Stimulated activated CD8-positive, alpha-beta memory T cell treated with anti-CD3 and anti-CD28 coated beads, Interleukin-2, amount 100 ng/mL, for 1 hour (primary cell): ENCODE measurements at places on chromosomes 7 and 10.
A peak's percentile ranks its signal among the peaks of the same experiment; 100 is the strongest.

GRCh38 chr7:497346-497745 lies 22.3 kb downstream of the PDGFA start:
- DNase-seq = no peak

- no peak for DNase-seq
Measured at GRCh38 chr10:93435621-93436397, 46.3 kb downstream of the MYOF start.

- no peak for DNase-seq
Measured at GRCh38 chr7:49822856-49823255, 49.4 kb downstream of the VWC2 start.

- DNase-seq = no peak
Measured at GRCh38 chr7:133518718-133519117, 265.8 kb downstream of the EXOC4 start.

DNA sequence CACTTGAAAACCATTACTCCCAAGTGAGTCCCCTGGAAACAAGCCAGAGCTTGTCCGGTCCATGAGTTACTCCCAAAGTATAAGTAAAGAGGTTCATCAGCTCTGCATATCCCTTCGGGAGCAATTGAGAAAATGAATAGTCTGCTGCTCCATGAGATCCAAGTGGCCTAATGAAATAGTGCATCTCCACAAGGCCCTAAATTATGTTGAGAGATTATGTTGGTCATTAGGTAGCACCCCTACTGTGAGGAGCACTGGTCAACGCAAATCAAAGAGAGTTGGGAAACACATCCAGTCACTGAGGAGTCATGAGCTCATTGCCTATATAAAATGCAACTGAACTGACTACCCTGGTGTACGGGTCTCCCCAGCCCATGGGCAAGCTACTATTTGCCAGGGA lies 205.5 kb upstream of the AOAH start:
- no peak for DNase-seq

GRCh38 chr7:13327669-13328068 lies 640.2 kb downstream of the ARL4A start:
- no peak for DNase-seq

DNA sequence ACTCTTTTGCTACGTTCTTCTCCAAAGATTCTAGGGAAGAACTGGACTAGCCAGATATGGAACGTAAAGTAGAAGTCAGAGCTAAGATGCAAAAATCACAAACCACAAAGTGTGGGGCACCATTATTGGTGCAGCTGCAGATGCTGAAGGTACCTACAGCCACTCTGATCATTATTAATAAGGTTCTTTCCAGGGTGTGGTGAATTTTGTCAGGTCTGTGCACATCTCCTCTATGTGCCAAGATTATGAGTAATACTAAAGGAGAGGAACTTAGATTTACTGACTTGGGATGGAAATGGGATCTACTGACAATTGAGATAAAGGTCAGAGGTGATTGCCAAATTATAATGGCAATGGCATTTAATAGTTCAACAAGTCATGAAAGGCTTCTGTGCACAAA lies 148.2 kb downstream of the RAPGEF5 start:
- DNase-seq = no peak

DNA sequence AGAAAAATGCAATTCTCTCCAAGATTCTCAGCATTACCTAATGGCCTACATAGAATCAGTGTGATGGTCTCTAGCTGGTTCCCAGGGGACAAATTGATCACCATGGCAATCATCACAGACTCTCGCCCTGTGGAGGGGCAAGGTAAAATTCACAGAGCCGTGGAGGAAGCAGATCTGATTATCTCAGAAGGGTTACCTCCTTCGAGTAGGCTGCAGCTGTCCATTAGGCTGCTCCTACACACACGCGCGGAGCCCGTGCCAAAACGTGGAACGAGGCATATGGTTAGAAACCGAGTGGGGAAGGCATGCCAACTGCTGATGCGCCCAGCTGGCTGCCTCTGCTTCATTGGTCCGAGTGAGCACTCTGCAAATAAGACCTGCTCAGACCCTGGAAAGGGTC lies 52.8 kb upstream of the PTER start:
- DNase-seq = no peak

GRCh38 chr10:97723001-97723400 lies 9.5 kb downstream of the MARVELD1 start:
- no peak for DNase-seq

GRCh38 chr10:60537697-60538096 lies 148.0 kb upstream of the ANK3 start:
- DNase-seq = no peak

GRCh38 chr7:14762561-14762960 lies 140.0 kb downstream of the DGKB start:
- no peak for DNase-seq

GRCh38 chr10:91000985-91001384 lies 80.1 kb upstream of the ANKRD1 start:
- DNase-seq = no peak

GRCh38 chr10:58820861-58821751 lies 308.4 kb downstream of the BICC1 start:
- DNase-seq = no peak

GRCh38 chr10:125060026-125060425 lies 100.3 kb downstream of the CTBP2 start:
- no peak for DNase-seq

DNA sequence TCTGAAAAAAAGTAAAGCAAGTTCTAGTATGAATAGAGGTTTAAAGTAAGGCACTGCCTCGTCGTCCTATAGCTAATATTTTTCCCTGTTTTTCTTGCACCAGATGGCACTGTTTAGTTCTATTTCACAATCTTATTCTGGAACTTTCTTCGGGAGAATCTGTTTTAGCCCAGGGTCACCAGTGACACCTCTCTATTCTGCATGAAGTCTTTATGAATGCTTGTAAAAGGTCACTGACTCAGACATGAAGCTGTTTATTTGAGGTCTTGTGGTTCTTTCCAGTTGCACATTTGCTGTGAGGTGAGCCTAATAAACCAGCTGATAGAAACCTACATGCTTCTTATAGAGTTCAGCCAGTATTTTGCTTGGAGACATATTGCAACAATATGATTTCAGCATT lies 444.3 kb downstream of the AUTS2 start:
- no peak for DNase-seq

GRCh38 chr7:123131140-123131539 lies 68.6 kb downstream of the SLC13A1 start:
- DNase-seq = no peak

DNA sequence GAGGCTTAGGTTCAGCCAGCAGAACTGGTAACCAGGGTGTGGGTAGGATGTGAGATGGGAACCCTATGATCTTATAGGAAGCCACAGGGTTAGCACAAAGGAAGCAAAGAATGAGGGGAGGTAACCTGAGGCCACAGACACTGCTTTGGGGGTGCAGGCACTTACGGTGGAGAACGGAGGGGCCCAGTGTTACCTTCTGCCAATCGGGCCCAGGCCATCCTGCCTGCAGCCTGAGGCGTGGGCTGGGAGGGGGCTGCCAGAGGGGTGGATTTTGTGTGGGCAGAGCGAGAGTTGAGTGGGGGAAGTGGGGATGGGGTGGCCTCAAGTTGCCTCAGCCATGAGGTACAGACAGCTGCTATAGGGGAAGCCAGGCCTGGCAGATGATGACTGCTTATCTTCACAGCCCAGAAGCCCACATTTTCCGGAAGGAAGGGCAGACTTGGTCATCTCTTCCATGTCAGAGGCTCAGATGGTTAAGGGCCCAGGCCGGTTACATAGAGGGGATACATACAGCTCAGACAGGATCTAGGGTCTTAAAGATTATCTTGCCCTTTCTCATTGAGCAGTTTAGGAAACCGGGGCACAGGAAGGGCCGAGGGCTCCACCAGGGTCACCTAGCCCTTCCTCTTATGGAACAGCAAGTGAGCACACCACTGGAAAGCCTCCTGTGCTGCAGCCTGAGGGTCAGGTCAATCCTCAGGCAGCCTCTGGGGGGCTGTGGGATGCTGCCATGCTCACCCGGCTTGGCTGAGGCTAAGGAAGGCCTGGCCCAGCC lies 24.4 kb upstream of the VSIR start:
- no peak for DNase-seq

DNA sequence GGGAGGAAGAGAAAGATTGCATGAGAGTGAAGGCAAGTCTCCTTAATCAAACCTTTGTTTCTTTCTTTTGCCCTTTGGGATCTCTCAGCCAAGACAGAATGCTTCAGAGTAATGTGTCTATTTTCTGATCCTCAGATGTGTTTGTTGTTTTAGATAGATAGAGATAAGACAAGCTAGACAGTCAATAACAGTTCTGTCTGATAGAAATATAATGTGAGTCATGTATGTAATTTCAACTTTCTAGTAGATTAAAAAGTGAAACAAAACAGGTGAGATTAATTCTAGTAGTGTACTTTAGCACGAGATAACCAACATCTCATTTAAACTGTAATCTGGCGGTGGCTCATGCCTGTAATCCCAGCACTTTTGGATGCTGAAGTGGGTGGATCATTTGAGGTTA lies 159.2 kb downstream of the GATA3 start:
- DNase-seq = no peak

- peak; percentile 25 for DNase-seq
Measured at GRCh38 chr10:71212318-71213126, at the start of gene UNC5B. UNC5B (plus strand) TSS chr10:71212570; CDS start chr10:71212986, 416 bp downstream.

GRCh38 chr7:157944734-157945291 lies 608.0 kb downstream of the DNAJB6 start:
- DNase-seq = no peak

GRCh38 chr10:34489973-34490745 lies 324.9 kb downstream of the PARD3 start:
- no peak for DNase-seq

GRCh38 chr7:12370249-12370648 lies 33.4 kb downstream of the VWDE start:
- no peak for DNase-seq

- DNase-seq = no peak
Measured at GRCh38 chr10:132057191-132057681, 8.5 kb upstream of the JAKMIP3 start.

DNA sequence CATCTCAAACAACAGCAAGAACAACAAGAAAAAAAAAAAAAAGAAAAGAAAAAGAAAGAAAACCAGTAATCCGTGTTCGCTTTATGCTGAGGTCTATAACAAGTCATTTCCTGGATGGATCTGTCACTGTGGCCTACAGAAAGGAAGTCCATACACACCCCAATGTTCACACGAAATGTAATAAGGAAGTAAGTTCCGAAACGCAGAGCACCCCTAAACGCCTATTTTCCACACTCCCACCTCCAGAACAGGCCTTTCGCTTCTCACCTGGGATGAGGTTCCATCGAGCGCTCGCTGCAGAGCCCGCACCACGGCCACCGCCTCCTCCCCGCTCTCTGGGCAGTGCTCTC lies 735 bp downstream of the ZNF394 start:
- no peak for DNase-seq

GRCh38 chr10:32318476-32318896 lies 28.5 kb downstream of the EPC1 start:
- DNase-seq = no peak

GRCh38 chr7:30894866-30895605 lies 16.6 kb upstream of the AQP1 start:
- DNase-seq = no peak

DNA sequence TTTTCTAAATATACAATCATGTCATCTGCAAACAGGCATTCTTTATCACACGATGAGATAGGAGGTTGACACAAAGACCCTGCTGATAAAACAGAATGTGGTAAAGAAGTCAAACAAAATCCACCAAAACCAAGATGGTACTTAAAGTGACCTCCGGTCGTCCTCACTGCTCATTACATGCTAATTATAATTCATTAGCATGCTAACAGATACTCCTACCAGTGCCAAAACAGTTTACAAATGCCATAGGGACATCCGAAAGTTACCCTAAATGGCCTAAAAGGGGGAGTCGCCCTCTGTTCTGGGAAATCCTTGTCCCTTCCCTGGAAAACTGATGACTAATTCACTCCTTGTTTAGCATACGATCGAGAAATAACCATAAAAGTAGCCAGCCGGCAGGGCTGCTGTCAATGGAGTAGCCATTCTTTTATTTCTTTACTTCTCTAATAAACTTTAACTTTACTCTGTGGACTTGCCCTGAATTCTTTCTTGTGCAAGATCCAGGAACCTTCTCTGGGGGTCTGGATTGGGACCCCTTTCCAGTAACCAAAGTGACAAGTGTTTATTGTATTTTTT lies 126.6 kb downstream of the CCDC71L start:
- DNase-seq = no peak

- no peak for DNase-seq
Measured at GRCh38 chr7:14258861-14259260, 269.4 kb upstream of the ETV1 start.

GRCh38 chr10:75754096-75754831 lies 322.8 kb downstream of the LRMDA start:
- no peak for DNase-seq

DNA sequence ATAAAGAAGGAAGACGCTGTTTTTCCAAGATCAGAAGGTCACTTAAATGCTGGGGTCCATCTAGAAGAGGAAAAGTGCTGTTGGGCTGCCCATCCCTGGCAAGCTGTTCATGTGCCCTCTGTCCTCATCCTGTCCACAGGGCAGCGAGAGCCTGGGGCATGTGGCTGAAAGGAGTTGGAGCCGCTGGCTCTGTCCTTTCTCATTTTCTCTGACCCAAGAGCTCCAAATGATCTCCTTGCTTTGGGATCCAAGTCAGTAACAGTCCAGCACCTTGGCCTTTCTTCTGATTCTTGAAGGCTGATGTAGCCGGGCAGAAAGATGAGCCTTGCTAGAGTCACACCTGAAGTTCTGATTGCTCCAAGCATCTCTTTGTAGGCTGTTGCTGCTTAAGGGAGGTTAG lies 44.4 kb downstream of the SPDYE5 start:
- no peak for DNase-seq

DNA sequence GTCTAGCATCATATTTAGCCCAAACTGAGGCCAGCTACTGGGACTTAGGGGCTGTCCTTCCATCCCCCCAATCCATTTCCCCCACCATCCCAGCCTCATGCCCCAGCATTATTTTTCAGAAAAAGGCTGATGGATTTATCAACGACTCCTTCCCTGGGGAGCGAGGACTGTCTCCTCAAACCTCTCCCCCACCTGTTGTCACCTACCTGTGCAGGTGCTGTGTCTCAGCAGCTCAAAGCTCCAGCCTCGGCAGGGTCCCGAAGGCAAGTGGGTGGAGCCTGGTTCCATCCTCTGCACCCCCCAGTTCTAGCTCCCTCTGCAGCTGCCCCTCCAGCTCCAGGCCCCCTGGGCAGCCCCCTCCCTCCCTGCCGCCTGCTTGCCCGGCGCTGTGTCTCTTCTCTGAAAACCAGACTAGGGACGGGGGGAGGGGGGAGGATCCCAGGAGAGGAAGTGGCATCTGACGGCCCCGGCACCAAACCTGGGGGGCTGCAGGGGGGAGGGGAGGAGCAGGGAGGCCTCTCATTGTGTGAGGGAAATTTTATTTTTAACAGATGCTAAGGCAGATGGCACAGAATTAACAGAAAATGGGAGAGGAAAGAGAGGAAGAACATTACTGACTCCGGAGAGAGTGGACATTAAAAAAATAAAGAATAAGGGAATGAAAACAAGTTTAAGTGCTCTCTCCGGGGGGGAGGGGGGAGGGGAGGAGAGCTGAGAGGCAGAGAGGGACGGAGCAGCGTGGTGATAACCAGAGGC lies 61.7 kb upstream of the PAX2 start:
- DNase-seq = no peak

DNA sequence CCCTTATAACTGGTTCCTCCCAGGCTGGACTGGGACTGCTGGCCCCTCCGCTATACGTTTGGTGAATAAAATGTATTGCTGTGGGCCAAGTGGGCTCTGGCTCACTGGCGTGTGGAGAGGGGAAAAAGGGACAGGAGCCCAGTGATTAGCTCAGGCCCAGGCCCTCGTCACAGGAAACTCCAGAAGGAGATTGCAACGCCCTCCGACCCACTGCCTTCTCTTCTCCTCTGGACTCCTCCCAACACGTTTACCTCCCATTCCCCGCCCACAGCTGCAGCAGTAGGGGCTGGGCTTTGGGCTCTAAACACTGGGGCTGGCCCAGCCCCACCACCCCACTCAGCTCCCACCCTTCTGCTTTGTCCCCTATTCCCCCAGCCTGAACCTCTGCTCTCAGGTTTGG lies 173.9 kb downstream of the NEURL1 start:
- DNase-seq = no peak
